ENCODE measurements at places on chromosomes 2 and 18. TPM values are rescaled to one million over a fixed set of nuclear protein-coding genes. Genes with fewer than 3 reads are reported as not detected.

DNA sequence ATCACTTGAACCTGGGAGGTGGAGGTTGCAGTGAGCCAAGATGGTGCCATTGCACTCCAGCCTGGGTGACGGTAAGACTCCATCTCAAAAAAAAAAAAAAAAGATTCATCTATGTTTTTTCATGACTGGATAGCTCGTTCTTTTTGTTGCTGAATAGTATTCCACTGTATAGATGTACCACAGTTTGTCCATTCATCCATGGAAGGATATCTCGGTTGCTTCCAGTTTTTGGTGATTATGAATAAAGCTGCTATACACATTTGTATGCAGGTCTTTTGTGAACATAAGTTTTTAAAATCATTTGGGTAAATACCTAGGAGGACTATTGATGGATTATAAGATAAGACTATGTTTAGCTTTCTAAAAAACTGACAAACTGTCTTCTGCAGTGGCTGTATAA, 90.8 kb downstream of the ACOXL start:
- H3K27ac ChIP-seq: no peak overlapping the region
- no peak for DNase-seq
- H3K36me3 ChIP-seq: no peaks in the 10 kb centered on the region

DNA sequence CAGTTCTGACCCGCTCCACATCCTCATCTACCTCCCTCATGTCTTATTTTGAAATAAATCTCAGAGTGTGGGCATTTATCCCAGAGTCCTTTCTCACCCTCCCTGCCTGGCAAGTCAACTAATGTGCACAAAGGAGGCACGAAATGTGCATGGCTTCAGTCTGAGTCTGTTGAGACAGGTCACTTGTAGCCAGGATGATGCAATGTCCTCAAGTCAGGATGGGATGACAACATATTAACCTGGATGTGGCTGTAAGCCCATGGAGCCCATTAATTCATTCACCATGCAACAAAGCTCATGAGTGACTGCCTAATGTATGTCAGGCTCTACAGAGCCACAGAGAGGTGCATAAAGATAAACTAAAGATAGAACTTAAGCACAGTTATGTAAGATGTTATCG, 34.5 kb downstream of the KCNG3 start:
- H3K4me3 ChIP-seq: no peak overlapping the region
- no peaks in the 10 kb centered on the region for H3K27me3 ChIP-seq
- H3K4me1 ChIP-seq: no peaks in the 10 kb centered on the region
- no peak for DNase-seq

DNA sequence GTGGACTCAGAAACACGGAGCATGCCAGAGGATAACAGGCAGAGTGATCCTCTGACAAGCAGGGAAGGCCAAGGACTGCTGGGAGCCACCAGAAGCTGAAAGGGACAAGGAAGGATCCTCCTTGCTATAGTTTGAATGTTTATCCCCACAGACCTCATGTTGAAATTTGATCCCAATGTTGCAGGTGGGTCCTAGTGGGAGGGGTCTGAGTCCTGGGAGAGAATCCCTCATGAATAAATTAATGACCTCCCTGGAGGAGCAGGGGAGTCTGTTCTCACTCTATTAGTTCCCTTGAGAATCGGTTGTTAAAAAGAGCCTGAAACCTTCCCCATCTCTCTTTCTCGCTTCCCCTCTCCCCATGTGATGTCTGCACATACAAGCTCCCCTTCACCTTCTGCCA, 124.4 kb downstream of the FBXO15 start:
- DNase-seq: no peak
- H3K27me3 ChIP-seq: peaks cover 3% of the 10 kb centered on the region
- no peak overlapping the region for H3K4me3 ChIP-seq
- H3K36me3 ChIP-seq: no peaks in the 10 kb centered on the region
- no peaks in the 10 kb centered on the region for H3K4me1 ChIP-seq
- H3K27ac ChIP-seq: no peak overlapping the region

The CLIP4 gene
- 37.7 TPM for total RNA-seq

- peaks cover 10% of the 10 kb centered on the region for H3K4me1 ChIP-seq
- no peaks in the 10 kb centered on the region for H3K27me3 ChIP-seq
- H3K36me3 ChIP-seq: no peaks in the 10 kb centered on the region
- H3K27ac ChIP-seq: no peak overlapping the region
These were observed 24.3 kb upstream of the COPS8 start for GRCh38 chr2:237061356-237061755.

DNA sequence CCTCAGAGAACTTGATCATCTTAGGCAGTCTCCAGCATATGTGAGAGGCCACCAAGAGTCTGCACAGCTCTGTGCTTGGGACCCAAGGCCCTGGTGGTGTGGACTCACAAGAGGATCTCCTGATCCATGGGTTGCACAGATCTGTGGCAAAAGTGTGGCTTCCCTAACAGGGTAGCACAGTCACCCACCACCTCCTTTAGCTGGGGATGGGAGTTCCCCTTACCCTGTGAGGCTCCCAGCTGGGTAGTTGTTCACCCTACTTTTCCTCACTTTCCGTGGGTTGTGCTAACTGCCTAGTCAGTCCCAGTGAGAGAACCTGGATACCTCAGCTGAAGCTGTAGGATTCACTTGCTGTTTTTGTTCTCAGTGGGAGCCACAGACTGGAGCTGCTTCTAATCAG, 123.7 kb downstream of the FTCDNL1 start:
- no peaks in the 10 kb centered on the region for H3K4me1 ChIP-seq
- no peaks in the 10 kb centered on the region for H3K36me3 ChIP-seq
- no peak overlapping the region for H3K27ac ChIP-seq
- H3K4me3 ChIP-seq: no peak overlapping the region
- H3K27me3 ChIP-seq: no peaks in the 10 kb centered on the region
- no peak for DNase-seq

DNA sequence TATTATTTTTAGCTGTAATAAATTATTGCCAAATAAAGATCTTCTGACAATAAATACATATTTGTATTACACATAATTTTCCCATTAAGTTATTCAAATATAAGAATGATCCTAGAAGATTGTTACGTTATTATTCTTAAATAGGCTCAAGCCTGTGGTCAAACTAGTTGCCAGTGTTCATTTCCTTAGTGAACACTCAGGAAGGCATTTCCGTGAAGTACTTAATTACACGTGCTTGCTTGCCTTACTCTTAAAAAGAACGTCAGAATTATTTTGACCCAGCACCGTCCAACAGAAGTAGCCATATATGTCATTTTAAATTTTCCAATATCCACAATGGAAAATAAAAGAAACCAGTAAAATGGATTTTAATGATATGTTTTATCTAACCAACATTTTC, 249.8 kb downstream of the TXNL1 start:
- no peaks in the 10 kb centered on the region for H3K36me3 ChIP-seq
- H3K27me3 ChIP-seq: no peaks in the 10 kb centered on the region
- no peaks in the 10 kb centered on the region for H3K4me1 ChIP-seq
- H3K4me3 ChIP-seq: no peak overlapping the region
- DNase-seq: no peak
- no peak overlapping the region for H3K27ac ChIP-seq
